ENCODE measurements at places on chromosomes 11 and 22.

DNA sequence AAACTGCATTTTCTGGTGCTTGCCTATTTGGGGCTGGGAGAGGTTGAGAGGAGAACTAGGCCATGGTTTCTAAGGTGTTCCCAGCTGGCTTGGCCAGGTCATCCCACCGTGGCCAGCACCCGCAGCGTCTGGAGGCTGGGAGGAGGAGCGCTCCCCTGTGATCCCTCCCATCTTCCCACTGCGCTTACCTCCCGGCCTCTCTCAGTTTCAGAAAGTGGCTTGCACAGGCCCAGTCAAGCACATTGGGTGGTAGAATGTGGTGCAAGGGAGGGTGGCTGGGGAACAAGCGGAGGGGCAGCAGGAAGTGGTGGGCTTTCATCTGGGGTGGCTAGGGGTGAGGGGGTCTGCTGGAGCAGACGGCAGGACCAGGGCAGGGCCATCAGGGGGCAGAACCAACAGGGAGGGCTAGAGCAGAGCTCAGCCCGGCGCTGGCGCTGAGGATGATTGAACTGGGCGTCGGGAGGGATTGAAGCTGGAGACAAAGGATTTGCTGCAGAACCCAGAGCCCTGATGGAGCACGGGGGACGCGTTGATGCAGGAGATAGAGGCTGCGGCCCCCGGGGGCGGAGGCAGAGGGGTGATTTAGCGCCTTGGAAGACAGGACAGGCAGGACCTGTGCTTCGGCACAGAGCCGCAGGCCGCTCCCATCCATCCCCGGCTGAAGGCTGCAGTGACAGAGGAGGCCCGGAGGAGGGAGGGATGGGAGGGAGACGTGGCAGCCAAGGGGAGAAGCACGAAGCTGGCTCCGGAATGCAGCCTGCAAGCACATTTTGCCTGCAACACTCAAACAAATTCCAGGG, 76.0 kb downstream of the TRIM29 start:
- DNase-seq: peak; percentile 83

DNA sequence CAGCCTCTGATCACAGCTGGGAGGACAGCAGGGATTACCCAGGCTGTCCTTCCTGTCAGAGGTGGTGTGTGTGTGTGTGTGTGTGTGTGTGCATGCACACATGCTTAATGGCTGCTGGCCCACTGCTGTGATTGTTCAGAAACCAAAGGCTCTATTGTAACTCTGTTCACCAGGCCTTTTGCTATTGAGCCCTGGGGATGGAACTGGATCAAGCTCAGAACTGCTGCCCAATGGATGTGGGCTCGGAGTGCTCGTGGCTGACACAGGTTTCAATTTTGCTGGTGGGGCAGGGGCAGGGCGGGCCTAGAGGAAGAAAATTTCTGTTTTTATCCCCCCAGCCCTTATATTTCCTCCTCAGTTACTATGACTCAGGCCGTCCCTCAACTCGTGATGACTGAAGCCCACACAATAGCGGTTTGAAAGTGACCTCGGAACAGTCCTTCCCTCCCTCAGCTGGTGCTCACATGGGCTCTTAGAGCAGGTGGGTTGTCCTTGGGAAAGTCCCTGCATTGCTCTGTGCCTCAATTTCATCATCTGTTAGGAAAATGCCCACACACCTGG, 359.3 kb downstream of the TENM4 start:
- DNase-seq: peak; percentile 57

- peak; percentile 95 for DNase-seq
These were observed at the start of gene JOSD1 for GRCh38 chr22:38700789-38701628. Gene JOSD1, minus strand, starts transcription at chr22:38700943. Its CDS starts 956 bp downstream, at chr22:38699987.

DNA sequence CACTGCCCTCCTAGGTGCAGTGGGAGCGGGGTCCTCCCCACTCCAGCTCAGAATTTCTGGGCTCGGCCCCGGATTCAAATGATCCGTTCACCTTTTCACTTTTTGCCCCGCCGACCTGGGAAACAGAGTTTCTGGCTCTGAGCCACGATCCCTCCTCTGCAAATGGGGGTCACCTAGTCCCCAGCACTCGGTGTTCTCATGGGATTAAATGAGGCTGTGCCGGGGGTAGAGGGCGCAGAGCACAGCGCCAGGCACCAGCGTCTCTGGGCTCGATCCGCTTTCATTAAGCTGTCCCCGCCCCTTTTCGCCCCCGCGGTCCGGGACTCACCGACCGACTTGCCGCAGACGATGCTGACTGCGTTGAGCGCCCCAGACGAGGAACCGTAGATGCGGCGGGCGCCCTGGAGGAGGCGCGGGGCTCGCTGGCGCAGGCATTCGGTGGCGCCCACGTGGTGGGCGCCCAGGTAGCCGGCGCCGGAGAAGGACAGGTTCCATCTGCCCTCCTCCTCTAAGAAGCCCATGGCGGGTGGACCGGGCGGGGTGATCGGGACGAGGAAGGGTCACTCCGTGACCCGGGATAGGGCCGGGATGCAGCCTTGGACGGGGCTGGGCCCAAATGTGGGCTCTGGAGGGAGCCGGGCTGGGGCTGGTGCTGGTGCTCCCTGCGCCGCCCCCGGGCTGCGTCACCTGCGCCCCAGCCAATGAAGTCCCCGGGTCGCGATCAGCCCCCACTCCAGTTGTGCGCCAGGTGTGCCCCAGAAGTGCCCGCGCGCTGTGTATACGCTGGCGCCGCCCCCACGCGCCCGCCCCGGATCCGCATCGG, at the start of gene PNPLA5:
PNPLA5 (minus strand) TSS at position 654 of the 823 bp plus-strand sequence; CDS start at position 521, 133 bp downstream.
- DNase-seq: peak; percentile 19

- DNase-seq: no peak
These were observed 34.5 kb downstream of the TENM4 start for GRCh38 chr11:79406376-79406775.

DNA sequence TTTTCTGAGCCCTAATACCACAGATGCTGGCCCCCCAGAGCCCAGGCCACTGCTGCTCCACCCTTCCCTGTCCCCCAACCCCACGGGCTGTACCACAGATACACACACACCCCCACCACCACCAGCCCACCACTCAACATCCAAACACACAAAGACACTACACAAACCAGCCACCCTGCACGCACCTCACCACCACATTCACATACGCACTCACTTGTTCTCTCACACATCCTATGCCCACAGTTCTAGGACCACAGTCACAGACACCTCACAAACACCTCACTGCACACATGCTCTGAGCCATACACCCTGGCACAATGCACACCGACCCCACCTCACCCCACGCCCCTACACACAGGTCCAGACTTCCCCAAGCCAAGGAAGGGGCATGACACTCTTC, 22.5 kb upstream of the OAF start:
- DNase-seq: peak; percentile 11

DNA sequence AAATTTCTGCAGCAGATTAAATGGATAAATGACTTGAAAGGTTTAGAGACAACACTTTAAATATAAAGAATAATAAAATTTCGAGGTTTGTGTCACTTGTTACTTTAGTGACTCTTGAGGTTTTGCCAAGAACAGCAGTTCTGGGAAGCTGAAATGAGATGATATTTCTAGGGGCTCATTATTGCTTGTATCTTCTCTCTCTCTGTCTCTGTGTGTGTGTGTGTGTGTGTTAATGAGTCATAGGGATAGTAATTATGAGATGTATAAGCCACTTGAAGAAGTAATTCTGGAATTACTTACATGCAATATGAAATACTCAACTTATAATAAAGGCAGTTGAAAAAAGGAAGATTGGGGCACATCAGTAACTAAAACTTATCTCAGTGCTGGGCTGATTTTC, 9.6 kb upstream of the OR10G7 start:
- DNase-seq: no peak

DNA sequence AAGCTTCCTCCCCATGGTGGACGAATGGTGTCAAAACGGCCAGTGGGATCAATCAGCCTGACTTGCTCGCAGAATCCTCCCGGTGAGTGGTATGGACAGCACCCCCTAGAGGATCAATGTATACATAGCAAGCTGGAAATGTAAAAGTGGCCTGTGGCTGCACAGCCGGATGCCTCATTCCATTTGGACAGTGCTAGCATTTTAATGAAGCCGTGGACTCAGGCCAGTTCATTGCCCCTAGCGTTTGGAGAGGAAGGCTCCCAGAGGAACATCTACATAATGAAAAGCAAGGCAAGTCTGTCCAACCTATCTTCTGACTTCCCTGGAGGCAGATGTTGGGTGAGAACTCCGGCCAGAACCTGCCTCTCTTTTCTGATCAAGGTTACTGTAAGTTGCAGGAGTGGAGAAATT, 942.3 kb downstream of the NTM start:
- DNase-seq: no peak

GRCh38 chr11:80702264-80702663, 1261.4 kb upstream of the TENM4 start:
- no peak for DNase-seq

DNA sequence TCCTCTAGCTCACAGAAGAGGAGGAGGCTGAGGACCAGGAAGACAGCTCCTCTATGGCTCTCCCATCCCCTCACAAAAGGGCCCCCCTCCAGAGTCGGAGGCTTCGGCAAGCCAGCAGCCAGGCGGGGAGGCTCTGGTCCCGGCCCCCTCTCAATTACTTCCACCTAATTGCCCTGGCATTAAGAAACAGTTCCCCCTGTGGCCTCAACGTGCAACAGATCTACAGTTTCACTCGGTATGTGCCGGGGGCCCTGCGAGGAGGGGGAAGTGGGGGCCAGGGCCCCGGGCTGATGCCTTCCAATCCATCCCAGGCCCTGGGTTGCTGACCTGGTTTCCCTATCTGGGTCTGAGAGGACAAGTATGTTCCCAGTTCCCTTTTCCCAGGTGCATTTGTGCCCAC, 7.9 kb downstream of the FOXR1 start:
- no peak for DNase-seq

DNA sequence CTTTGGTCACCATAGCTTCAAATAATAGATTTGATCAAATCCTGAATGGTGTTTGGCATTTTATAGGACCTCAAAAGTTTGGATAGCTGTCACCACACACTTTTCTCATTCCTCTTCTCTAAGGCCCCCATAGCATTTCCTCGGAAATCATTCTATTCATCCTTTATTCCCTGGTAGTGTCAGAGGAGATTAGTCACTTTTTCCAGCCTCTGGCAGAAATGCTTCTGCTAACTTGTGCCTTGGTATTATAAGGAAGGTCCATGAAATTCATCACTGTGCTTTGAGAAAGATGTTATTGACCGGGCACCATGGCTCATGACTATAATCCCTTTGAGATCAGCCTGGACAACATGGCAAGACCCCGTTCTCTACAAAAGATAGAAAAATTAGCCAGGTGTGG, 19.7 kb upstream of the NUP160 start:
- no peak for DNase-seq

DNA sequence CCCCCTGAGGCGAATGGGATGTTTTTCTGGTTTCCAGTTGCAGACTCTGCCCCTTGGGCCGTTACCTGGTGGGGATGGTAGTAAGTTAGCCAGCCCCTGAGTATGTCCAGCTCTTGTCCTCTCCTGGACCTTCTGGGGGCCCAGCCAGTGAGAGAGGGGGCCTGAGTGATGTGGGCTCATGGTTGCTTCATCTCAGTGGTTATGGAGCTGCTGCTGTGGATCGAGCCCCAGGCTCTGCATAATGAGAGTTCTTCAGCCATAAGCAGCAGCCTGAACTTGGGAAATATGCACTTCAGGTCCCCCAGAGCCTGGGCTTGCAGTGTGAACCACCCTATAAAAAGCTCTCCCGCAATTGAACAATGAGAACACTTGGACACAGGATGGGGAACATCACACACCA, 5.9 kb downstream of the TMPRSS13 start:
- DNase-seq: no peak

GRCh38 chr11:66607126-66607834, 9.2 kb upstream of the RBM14 start:
- DNase-seq: peak; percentile 87

- no peak for DNase-seq
These were observed 11.5 kb downstream of the CD44 start for GRCh38 chr11:35150454-35150853.

- peak; percentile 48 for DNase-seq
These were observed 1.1 kb downstream of the TTLL12 start for GRCh38 chr22:43185860-43186261.

- no peak for DNase-seq
These were observed 60.1 kb downstream of the CTSC start for GRCh38 chr11:88277349-88277915.

DNA sequence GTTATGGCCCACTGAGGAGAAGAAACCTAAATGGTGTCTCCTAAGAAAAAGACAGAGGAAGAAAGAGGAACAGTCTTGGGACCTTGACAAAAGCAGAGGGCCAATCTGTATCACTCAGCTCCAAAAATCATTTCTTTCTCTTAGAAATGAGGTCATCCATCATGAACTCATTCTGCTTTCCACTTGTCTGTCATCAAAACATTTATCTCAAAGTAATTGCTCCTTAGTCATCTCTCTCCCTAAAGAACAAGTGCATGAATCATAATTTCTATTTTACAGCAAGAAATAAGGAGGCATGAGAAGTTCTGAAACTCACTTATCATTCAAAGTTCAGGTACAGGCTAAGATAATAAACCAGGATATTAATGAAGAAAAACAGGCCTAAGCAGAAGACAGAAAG, 375.6 kb downstream of the KCNA4 start:
- no peak for DNase-seq

DNA sequence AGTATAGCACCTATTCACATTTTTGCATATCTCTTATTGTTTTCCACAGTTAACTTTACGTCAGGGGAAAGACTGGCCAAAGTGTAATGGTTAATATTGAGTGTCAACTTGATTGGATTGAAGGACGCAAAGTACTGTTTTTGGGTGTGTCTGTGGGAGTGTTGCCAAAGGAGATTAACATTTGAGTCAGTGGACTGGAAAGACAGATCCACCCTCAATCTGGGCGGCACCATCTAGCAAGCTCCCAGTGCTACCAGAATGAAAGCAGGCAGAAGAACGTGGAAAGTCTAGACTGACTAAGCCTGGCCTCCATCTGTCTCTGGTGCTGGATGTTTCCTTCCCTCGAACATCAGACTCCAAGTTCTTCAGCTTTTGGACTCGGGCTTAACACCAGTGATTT, 1900.7 kb upstream of the RAG2 start:
- DNase-seq: no peak

DNA sequence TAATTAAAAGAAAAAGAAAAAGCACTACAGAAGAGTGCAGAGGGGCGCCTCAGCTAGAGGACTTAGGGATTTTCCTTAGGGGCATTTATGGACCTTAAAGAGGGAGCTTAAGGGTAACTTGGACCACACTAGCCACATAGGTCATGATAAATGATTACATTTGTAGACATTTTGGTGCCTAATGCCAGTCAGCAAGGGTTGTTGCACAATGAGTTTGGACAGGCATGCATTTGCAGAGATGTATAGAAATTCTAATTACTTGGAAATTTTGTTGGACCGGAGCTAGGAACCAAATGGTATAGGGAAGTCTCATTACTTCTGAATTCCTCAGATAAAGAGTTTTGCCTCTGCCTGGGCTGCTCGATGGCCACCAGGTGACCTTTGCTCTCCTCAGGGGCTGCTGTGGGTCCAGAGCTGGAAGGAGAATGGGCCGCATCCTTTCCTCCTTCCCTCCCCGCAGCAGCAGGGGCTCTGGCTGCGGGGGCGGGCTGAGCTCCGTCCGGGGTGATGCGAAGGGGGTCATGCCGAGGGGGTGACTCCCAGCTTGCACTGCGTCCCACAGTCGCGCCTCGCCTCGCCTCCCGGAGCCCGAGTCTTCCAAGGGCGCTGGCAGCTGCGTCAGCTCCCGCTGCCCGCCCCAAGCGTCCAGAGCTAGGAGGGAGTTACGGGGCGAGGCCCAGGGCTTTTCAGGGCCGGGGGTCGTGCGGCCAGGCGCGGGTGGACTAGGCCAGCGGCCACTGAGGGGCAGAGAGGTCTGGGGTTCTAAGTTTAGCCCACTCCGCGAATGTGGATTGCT, 20.3 kb upstream of the MALAT1 start:
- no peak for DNase-seq
